Stimulated activated CD8-positive, alpha-beta memory T cell treated with anti-CD3 and anti-CD28 coated beads, Interleukin-4, amount 100 ng/mL, for 1 hour (primary cell): ENCODE measurements at places on chromosomes 1 and 21.

GRCh38 chr1:158559696-158560095, 5.5 kb upstream of the OR6Y1 start:
- DNase-seq: no peak

GRCh38 chr1:186655876-186656275, 24.3 kb downstream of the PTGS2 start:
- DNase-seq: no peak

- DNase-seq: no peak
Observed at GRCh38 chr1:68950036-68950435, 453.2 kb upstream of the DEPDC1 start.

DNA sequence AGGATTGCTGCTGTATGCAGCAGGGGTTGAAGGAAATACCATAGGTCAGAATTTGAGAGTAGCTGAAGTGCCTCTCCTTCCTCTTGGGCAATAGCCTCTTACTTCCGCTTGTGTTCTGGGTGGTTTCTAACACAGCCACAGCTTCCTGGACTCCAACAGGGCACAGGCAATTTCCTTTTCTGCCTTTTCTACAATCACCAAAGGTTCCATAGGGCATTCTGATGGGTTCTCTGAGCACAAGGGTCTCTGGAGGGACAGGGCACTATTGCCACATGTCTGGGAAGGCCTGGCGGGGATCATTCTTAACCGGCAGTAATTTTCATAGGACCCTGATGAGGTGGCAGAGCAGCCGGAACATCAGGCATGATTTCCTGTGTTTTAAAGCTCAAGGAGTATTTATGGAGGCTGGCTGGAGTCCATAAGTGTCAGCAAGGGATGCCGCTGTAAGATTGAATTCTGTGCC, 5.5 kb upstream of the AGTRAP start:
- no peak for DNase-seq

DNA sequence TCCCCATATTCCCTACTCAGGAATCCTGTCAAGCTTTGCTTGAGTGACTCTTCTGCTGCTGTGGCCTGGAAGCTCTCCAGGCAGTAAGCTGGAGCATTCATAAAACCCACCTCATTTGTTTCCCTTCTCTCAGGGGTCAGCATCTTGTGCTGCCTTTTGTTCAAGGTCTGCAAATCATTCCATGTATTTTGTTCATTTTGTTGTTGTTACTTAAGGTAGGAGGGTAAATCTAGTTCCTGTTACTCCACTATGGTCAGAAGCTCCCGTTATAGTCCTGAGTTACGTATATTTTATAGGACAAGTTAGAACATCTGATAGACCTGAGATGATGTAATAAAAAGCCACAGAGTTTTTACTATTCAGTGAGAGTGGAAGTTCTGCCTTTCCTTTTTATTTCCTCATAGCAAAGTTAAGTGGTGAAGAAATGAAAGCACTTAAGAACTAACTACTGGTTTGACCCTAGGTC, 9.9 kb downstream of the SYNJ1 start:
- no peak for DNase-seq

DNA sequence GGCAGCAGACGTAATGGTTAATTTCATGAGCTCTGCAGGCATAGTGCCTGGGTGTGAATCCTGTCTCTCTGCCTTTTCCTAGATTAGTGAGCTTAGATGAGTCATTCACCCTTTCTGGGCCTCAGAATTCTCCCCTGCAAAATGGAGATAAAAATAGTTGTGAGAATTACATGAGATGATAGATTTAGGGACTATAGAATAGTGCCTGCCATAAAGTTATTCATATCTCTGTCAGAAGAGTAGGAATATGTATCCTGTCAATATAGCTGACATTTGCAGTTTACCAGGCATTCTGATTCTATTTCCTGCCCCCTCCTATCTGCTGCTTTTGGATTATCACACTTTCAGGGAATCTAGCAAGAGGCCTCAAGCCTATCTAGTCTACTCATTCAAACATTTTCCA, 112.0 kb downstream of the PDE4B start:
- no peak for DNase-seq

DNA sequence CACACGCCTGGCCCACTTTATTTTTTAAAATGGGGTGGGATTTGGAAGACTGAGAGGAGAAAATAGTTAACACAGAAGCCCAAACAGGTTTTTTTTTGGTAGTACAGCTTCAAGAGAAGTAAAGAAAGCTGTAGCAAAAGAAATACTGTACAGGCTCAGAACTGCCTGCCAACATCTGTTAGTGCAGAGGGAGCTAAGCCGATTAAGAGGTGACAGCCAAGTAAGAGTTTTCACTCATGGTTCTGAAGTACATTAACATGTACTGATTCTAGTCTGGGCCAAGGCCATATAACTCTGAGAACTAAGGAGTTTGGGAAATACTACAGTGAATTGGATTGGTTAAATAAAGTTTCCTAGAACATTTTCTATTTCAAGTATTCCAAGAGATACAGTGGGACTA, 51.6 kb downstream of the EIF2B3 start:
- no peak for DNase-seq

GRCh38 chr21:43939443-43940328, 72.4 kb upstream of the TRAPPC10 start:
- DNase-seq: no peak

- DNase-seq: no peak
Observed at GRCh38 chr1:239802275-239802674, 289.4 kb upstream of the FMN2 start.

DNA sequence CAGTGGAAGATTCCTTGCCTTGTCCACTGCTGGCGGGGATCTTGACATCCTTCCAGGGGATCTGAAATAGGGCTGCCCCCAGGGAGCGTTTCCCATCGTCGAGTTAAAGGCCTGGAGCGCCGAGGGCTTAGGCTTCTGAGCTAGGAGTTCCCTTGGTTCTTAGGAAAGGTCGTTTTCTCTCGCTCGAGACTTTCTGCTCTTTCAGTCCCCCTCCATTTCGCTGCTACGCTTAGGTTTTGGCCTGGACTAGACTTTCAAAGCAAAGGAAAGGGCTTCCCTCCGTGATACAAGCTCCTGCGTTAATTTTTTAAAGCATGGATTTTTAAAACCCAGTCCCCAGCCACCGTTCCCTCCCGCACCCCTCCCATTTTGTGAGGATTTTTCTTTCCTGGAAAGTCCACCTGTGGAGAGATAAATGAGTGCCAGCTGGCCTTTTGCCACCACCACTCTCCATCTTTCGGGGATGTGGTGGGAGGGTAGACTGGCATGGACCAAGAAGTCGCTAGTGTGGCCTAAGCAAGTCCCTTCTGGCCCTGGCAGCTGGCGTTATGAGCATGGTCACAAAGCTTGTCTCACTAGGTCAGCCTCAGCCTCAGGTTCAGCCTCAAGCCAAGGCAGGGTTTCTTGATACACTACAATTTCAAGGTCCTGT, 9.2 kb downstream of the NR5A2 start:
- no peak for DNase-seq
